ENCODE measurements at places on chromosomes 6 and 20.

- DNase-seq: no peak
Observed at GRCh38 chr6:168053957-168054471, 25.0 kb downstream of the FRMD1 start.

- no peak for DNase-seq
Observed at GRCh38 chr6:139497345-139497961, 123.0 kb upstream of the CITED2 start.

DNA sequence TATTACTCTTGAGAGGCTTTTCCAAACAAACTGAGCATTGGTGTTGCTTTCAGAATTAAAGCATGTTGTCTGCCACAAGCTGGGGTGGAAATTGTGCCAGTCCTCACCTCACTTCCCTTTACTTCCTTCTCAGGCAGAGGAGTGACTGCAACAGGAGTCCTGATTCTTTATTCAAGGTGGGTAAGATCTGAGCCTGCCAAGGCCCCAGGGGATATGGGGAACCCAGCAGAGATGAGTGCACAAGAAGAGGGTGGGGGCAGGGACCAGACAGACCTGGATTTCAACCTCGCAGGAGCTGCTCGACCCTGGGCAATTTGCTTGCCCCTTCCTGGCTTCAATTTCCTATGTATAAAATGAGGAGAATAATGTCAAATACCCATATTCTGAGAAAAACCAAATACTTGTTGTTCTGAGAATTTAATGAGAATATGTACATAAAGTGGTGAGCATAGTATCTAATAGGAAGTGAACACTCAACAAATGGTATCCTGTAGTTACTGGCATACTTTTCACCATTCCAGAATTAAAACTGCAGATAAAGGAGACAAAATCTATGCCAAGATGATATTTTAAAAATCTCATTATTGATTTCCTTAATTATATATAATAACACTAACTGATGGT, 17.8 kb downstream of the MAN1A1 start:
- no peak for DNase-seq

GRCh38 chr6:146847426-146847825, 248.7 kb downstream of the ADGB start:
- no peak for DNase-seq

DNA sequence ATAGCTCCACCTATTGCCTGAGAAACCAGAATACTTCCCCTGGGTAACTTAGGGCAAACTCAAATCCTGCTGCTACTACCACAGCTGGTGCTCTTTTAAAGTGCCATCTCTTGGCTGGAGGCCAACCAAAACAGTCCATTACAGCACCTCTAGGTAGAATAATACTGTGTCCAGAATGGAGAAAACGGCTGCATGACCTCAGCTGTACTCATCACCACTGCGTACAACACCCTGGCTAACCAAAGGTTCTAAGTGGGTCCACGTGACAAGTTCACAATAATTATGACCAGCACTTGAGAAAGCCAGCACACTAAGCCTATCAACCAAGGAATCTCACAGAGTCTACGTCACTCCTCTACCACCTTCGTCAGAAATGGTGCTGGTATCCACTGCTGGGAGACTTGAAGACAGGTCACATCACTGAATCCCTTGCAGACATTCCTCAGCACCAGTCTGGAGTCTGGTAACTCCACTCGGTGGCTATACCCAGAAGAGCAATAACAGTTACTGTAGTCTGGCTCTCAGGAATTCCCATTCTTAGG, 40.9 kb upstream of the PKIB start:
- DNase-seq: no peak

- peak; percentile 51 for DNase-seq
Observed at GRCh38 chr20:39081255-39081654, 119.1 kb downstream of the DHX35 start.

DNA sequence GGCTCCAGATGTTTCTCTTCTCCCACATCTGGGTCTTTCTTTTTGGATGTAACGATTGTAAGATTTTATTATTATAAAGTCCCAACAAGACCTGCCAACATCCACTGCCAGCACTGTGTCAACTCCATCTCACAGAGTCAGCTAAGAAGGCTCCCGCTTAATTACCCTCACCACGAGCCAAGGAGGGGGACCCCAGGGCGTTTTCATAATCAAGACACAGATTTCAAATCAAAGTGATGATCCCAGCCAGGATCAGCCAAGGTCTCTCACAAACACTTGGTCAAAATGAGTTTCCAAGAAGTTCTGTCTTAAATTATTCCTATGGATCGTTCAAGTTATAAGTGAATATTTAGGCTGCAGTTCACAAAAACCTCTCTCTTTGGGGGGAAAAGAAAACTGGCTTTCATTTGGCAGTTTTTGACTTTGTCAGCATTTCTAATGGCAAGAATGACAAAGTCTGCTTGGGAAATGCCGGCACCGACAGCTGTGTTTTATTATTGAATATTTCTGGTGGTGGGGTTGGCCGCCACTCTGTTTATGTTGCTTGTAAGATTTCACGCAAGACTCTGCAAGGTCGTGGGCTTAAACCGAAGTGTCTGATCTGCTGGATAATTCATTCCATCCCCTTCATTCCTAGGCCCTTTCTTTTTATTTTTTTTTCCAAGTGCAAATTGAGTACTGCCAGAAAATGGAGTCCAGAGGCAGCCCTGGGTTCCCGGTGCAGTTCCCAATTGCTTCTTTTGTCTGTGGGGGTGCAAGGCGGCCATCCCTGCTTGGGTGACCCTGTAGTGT, 170.2 kb upstream of the PMEPA1 start:
- DNase-seq: no peak

DNA sequence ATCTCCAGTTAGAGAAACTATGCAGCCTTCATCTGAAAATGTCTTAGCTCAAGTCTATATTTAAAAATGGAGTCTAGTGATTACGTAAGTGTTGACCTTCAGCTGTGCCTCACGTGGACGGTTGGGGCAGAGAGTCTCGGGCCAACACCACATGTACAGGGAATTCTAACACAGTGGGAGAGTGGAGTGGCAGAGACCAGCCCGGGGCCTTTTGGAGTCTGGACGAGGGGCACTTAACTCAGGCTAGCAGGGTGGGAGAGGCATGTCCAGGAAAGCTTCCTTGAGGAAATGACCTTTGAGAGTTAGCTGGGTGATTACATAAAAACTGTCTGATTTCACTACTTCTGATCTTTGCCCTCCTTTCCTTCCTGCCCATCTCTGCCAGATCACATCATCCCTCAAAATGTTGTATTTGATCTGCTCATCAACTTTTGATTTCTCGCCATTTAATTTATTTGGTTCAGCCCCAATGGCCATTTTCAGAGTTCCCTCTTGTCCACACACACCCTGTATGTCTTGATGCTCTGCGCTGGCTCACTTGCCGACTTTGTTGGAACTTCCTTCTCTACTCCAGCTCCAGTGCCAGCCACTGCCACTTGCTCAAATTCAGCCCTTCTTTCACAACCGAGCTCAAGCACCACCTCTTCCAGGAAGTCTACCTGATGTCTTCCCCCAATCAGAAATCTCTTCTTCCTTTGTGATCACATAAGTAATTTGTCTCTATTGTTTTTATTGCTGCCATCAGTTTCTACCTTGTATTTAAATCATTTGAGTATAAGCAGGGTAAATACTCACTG, 2.6 kb downstream of the ARMC2 start:
- DNase-seq: no peak

GRCh38 chr6:95127261-95127660, 450.1 kb upstream of the MANEA start:
- DNase-seq: no peak

- no peak for DNase-seq
Observed at GRCh38 chr20:37231947-37232630, 29.5 kb downstream of the GHRH start.

- DNase-seq: no peak
Observed at GRCh38 chr20:20295621-20296498, 72.0 kb upstream of the INSM1 start.

DNA sequence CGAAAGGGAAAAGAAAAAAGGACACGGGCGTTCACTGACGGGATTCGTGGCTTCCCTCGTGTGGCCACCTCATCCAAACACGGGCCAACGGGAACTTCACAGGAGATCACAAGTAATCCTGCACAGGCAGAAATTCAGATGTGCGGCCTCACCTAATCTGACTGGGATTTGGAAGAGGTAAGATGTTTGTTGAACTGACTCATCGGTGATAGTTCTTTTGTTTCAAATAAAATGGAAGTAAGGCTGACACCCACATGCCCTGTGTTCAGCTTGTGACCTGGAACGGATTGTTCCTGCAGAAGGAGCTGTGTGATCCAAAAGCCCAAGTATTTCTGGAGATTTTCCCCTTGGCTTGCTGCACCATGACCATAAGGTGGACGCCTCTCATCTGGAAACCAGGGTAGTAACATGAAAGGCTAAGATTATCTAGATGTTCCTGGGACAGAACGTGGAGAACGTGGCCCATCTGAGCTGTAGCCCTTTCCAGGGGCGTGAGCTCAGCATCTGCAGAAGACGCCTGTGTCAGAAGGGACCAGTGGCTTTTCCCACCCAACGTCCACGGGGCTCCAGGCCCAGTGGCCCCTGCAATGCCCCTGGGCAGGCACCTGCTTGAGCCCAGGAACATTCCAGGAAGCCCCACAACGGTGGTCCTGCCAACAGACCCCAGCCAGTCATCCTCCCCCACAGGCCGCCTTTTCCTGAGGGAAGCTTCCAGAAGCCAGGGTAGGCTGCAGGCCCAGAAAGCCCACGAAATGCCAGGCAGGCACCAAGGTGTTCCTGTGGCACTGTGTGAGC, 39.7 kb downstream of the DLL1 start:
- DNase-seq: no peak

DNA sequence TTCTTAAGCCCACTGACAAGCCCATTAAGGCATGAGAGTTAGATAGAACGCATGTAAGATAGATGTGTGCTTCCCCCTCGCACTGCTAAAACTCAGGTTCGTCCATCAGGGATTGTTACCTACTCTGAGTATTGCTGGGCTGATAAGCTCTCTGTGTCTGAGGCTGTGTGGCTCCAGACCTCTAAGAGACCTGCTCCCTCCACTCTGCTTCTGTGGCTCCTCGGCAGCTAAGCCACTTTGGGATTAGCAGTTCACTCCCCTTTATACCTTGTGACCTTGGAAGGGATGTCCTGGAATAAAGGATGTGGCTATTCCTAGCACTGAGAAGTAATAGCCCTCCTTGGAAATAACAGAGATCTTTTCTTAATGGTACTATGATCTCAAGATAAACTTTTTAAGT, 164.9 kb downstream of the TMEM242 start:
- DNase-seq: no peak

GRCh38 chr6:88167352-88167937, 1.3 kb upstream of the CNR1 start:
- no peak for DNase-seq

DNA sequence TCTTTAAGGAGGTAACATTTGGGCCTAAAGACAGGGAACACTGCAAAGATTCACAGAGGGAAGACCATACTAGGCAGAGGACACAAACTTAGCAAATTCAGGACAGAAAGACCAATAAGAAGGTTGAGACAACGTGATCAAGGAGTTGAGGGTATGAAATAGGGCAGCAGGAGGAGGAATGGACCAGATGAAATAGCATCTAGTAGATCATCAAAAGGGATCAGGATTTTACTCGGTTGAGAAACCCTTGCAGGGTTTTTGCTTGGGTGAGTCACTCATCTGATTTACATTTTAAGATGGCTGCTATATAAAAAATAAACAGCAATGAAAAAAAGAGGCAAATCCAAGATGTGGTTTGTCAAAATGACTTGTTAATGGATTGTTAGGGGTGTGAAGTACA, 4.7 kb downstream of the BCLAF1 start:
- no peak for DNase-seq

GRCh38 chr6:13813621-13814175, 659 bp downstream of the MCUR1 start:
- DNase-seq: peak; percentile 2

DNA sequence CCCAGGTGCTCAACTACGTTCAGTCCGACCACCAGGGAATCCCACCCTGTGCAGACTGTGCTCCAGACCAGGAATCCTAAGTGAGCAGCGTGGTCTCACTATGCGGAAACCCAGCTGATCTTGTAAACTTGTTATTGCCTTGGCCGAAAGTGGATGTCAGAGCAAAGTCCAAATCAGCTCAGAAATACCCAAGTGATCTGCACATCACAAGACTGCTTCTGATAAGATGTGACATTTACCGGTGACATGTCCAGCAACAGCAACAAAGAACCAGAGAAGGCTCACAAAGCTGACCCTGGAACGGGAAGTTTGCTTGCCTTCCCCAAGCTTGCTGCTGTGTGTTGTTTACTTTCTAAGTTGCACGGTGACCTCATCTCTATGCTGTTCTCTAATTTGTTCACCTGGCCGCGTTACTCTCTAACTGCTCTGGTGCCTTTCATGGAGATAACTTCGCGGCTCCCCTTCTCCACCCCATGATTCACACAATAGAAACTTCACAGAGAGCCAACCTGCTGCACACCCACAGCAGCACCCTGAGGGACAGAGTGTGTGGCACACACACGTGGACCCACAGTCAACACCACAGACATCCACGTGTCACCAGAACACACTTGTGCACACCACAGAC, 1.7 kb downstream of the BNIP5 start:
- DNase-seq: no peak

All from activated CD8-positive, alpha-beta memory T cell treated with anti-CD3 and anti-CD28 coated beads for 1 hour (primary cell).